ENCODE measurements at places on chromosomes 4 and X. TPM values are rescaled to one million over a fixed set of nuclear protein-coding genes. Genes with fewer than 3 reads are reported as not detected.

- no peaks in the 10 kb centered on the region for H3K4me1 ChIP-seq
- H3K27me3 ChIP-seq, result no peaks in the 10 kb centered on the region
- H3K36me3 ChIP-seq, result no peaks in the 10 kb centered on the region
- no peak overlapping the region for H3K4me3 ChIP-seq
Measured at GRCh38 chr4:179361978-179362486, 1919.8 kb upstream of the AGA start.

DNA sequence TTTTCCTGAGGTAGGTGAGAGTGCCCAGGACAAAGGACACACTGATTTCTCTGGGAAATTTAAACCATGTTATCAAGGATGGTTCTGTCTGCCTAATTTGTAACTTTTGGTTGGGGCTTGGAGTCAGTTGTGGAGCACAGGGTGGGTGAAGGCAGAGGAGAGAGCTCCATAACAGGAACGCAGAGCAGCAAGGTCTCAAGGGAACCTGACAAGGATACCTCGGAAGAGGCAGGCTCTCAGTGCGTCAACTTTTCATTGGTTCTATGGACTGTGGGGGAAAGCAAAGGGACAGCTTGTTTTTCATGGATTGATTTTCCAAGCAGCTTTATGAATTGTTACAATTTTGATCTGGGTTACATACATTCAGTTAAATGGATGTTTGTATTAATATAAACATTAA, 110.4 kb downstream of the SLIT2 start:
- H3K27me3 ChIP-seq, result no peaks in the 10 kb centered on the region
- H3K27ac ChIP-seq, result no peak overlapping the region
- H3K4me1 ChIP-seq, result no peaks in the 10 kb centered on the region
- no peaks in the 10 kb centered on the region for H3K36me3 ChIP-seq

DNA sequence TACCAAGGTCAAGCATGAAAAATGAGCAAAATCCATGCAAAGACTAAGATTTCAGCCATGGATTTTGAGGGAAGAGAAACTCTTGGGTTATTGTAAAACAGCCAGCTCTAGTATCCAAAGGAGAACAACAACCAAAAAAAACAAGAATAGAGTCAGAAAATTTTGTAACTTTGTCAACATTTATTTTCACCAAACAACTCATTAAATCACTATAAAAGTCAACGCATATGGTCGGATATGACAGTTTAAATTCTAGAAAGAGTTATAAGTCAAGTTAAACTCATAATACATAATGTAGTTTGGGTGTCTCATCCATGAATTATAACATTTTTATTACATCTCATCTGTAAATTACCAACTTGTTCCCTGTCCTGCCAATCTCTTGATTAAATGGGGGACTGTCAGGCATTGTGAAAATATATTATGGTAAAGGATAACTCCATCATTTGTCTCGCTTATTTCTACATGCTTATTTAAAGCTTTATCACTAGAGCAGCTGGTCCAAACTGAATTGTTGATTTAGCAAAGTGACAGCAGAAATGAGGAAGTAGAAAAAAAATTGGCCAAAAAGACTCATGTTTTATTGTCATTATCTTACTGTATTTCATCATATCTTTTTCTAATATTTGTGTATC, 224.8 kb upstream of the NOCT start:
- no peaks in the 10 kb centered on the region for H3K4me1 ChIP-seq
- no peak overlapping the region for H3K4me3 ChIP-seq
- no peak overlapping the region for H3K27ac ChIP-seq
- no peaks in the 10 kb centered on the region for H3K27me3 ChIP-seq
- no peak for DNase-seq

Gene NEUROG2
- total RNA-seq, result not detected

Gene NIPAL1
- 8.1 TPM for total RNA-seq
